ENCODE measurements at places on chromosomes 16 and 17.

DNA sequence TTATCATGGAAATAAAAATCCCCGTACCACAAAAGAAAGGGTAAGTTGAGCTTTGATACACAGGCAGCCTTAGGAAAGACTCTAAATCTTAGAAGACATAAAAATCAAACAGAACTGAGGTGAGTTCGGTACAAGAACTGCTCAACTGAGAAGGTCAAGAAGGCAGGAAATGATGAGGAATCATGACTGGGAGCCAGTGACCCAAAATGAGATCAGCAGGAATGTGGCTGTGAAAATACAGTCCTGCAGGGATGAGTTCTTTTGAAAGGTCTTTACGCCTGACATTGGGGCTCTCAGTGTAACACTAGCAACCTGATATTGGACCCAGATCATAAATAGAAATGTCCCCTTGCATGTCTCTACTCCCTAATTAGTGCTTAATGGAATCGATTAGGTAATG, 56.3 kb upstream of the CDH11 start:
- no peak for DNase-seq

DNA sequence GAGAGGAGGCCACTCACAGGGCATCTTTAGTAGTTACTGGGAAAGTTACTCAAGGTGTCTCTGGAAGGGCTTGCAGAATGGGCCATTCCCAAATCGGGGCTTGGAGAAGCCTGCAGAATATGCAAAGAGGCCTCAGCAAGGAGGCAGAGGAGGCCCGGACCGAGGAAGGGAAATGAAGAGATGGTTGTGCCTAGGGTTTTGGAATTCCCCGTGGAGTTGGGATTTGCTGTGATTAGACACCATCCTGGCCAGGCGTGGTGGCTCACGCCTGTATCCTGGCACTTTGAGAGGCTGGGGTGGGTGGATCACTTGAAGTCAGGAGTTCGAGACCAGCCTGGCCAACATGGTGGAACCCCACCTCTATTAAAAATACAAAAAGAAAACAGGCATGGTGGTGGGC, 193.0 kb downstream of the IRF8 start:
- no peak for DNase-seq

DNA sequence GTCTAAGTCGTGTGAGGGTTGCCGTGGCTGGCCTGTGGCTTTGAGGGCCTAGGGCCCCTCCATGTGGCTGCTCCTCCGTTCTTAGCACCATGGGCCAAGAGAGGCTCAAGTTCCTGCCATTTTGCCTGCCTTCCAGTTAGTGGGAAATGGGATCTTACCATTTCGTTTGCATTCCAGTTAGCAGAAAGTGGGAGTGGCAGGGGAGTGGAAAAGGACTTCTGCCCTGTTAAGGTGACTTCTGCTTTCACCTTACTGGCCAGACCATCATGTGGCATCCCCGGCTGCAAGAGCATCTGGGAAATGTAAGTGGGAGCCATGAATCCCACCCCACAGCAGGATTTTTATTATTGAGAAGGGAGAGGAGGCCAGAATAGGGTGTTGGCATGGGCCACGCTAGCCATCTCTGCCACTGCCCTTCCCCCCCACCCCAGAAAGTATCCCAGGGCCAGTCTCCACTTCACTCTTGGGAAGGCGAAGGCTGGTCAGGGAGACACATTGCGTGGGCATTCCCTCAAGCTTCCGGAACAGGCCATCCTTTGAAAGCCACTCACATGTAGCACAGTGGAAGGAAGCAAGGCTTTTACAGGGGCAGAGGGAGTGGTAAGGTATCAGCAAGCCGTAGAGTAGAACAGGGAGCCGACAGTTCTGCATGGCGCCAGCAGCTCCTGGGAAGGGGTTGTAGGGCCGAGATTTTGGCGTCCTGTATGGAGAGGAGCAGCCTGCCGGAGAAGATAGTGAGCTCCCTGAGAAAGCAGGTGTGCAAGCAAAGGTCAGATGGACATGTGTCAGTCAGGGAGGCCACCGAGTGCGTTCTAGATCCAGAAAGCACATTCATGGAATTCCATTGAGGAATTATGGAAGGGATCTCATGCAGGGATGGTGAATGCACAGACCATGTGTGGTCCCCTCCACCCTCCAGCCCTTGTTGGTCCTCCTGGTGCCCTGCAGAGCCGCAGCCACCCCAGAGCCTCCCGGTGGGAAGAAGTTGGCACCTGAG, 33.4 kb downstream of the CMIP start:
- DNase-seq: no peak

GRCh38 chr16:2079991-2080390, 32.2 kb downstream of the TSC2 start:
- DNase-seq: no peak

- peak; percentile 93 for DNase-seq
These were observed 4.9 kb downstream of the MAP3K14 start for GRCh38 chr17:45311760-45312476.
